ENCODE measurements at places on chromosomes 5 and 9. TPM values are rescaled to one million over a fixed set of nuclear protein-coding genes. Genes with fewer than 3 reads are reported as not detected.

DNA sequence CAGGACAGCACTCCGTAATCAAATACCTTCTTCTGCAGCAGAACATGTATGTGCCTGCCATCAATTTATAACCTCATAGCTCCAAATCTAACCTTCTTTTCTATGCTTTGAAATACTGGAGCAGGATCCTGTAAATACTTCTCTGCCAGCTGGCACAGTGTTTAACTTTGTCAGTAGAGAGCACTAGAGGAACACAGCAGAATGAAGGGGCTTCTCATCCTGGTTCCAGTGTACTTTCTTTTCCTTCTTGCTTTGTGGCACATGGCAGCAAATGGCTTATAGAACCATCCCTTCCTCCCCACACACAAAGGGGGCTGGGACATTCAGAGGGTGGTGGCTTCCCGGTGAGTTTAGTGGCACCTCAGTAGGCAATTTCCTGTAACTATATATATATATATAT is 3.8 kb upstream of the FBXW11 start:
- peak; percentile 37 for DNase-seq

DNA sequence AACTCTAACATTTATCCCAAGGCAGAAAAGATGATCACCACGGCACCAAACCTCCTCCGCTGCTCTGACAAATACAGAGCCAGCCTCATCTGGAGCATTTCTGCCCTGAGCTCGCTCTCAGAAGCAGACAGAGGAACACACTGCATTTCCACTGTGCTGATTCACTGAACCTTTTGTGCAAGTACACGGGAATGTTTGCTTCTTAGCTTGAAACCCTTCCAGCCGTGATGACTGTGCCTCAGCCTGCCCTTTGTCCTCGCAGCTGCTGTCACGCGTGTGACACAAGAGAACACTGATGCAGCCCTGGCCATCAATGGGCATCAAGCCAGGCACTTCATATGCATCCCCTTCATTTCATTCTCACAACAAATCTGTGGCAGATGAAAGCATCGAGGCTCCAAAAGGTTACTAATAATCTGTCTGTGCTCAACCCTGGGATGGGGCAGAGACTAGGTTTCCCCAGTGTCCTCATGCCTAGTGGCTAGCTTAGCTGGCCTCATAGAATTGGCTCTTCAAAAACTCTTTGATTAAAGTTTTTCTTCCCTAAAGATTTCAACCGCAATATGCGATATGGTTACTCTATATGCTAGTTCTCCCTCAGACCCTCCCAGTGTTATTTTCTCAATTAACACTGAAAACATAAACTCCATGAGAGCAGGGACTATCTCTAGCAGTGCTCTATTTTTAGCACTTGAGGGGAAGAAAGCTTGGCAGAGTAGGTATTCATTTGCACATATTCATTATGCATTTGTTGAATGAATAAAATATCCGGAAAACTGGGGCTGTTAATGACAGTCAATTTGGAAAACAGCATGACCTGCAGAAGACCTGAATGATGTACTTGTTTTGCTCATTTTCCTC is 7.3 kb downstream of the CDC14B start:
- DNase-seq, result peak; percentile 30

Gene SLU7
- total RNA-seq, result 33.2 TPM

Gene SLC6A7
- not detected for total RNA-seq

Gene CARTPT
- total RNA-seq, result not detected

Gene UGT3A2
- 27.0 TPM for total RNA-seq
